ENCODE measurements at places on chromosomes 7 and 10.

DNA sequence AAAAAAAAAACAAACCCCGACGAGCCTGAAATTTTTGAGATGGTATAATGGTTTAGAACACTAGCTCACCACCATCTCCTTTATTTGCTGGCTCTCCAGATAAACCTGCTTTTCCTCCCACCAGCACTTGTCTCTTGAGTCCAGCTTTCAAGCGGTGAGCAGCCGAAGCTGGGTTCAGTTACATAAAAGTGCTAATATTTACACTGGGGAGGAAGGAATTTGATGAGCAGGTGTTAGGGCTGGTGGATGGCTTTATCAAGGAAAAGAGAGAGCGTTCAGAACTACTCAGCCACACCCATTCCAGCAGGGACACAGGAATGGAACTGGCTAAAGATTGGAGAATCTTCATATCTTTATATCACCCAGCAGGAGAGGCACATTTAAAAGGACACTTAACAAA lies 6.6 kb upstream of the CALML3 start:
- no peak for DNase-seq

DNA sequence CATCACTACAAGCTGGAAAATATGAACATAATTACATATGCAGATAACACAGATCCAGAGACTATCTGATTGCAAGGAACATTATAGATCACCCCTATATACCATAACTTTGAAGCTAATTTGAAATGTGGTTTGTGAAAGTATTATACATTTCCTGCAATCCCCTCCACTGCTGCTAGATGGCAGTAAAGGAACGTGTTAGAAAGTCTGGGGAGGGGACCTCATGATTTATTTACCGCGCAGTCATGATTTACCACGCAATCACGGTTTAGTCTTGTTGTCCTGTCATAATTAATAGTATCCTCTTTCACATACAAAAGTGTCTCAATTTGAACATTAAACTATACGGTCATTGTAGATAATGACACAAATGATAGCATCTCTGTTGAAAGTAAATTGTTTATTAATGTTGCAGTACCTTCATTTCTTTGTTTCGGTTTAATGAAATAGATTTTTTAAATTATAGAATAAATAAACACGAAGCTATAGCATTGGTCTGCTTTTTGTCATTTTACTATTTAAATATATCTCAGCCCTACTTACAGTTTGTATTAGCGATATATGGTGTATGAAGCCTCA lies 145.3 kb upstream of the PRSS1 start:
- DNase-seq: peak; percentile 93

DNA sequence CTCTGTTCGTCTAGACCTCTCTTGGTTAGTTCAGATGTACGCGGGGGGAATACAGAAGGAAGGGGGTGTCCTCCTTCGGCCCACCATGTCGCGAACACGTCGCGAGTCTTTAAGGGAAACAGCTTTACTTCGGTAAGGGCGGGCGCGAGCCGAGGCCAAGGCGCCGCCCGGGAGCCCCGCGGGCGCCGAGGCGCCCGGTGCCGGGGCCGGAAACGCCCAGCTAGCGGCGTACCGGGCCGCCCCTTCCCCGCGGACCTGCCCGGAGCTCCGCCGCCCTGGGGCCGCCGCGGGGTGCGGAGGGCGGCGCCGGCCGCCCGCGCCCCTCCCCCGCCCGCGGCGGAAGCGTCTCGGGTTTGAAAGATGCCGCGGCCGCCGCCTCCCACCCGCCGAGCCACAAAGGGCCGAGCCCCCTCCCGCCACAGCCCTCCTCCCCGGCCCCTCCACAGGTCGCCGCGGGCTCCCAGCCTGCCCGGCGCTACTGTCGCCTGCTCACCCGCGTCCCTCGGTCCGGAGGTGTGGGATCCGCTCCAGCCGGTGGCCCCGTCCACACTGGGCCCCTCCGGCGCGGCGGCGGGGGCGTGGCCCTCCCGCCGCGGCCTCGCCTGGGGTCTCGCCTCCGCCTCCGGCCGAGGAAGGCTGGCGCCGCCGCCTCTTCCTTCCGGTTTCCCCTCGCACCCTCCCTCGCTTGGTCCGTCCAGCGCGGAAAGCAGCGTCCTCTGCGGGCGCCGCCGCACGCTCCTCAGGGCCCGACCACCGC lies at the start of gene KBTBD2:
Gene KBTBD2, minus strand, starts transcription at position 718 of the 757 bp plus-strand sequence. CDS start 12,156 bp downstream, outside the sequence.
- DNase-seq: peak; percentile 93

- no peak for DNase-seq
Measured at GRCh38 chr7:138863931-138864330, 65.9 kb upstream of the ATP6V0A4 start.

DNA sequence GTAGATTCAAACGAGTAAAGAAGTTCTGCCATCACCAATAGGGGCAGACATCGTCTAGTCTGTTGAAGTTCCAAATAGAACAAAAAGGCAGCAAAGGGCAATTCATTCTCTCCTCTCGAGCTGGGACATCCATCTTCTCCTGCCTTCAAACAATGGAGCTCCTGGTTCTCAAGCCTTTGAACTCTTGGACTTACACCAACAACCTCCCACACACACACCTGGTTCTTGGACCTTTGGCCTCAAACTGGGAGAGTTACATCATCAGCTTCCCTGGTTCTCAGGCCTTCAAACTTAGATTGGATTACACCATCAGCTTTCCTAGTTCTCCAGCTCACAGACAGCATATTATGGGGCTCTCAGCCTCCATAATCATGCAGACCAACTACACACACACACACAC lies 9.8 kb upstream of the GIMAP5 start:
- DNase-seq: no peak

- DNase-seq: no peak
Measured at GRCh38 chr10:60086862-60087261, 180.5 kb upstream of the CCDC6 start.

GRCh38 chr7:37393476-37393875 lies 55.2 kb downstream of the ELMO1 start:
- DNase-seq: no peak

DNA sequence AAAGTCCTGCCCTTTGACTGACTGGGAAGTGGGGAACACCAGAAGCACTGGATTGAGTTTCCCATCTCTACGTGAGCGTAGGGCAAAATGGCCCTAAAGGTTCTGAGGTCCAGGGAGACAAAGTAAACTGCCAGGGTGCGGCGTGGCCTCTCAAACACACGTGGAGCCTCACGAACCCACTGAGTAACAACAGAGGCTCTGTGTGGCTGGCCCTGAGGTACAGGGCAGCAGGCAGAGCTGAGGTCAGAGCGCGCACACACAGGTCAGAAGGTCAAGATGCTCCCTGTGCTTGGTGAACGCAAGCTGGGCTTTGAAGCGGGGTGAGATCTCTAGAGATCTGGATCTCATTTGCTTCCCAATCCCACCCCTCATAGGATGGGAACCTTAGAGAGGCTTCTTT lies 99.0 kb upstream of the ZMIZ1 start:
- DNase-seq: no peak
